ENCODE measurements at places on chromosomes 4 and X.

DNA sequence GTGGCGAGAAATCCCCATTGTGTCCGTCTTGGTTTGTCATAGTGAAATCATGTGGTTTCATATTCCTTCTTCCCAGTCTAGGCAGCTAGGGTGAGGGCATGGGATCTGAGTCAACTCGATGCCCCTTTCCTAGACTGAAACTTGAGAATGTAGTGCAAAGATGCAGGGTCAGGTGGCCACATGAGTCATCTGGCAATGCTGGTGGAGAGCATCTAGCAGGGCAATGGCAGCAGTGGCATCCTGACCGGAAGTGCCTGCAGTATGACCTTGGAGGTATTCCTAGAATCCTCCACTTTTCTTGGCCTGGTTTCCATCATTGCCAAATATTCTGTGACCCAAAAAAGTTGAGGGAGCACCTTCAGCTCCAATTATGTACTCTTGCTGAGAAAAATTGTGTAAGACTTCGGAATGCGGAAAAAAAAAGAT is 39.1 kb upstream of the TMEM184C start:
- DNase-seq, result peak; percentile 97

GRCh38 chr4:173516621-173517524 is 13.2 kb downstream of the HAND2 start:
- no peak for DNase-seq

DNA sequence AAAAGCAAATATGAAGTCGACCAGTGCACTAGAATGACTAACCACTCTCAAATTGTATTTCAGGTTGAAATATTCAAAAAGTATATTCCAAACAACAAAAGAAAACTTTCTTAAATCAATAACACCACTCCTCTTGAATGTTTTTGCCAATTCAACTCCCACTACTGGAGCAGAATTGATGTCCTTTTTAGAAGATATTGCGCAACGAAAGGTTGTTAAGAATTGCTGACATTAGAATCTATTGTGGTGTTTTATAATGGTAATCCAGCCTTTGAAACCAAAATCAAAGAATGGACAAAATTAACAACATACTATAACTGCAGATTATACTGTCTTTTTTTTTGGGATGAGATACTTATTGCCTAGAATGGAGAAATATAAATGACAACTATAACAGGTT is 331.3 kb downstream of the GRXCR1 start:
- DNase-seq, result no peak

DNA sequence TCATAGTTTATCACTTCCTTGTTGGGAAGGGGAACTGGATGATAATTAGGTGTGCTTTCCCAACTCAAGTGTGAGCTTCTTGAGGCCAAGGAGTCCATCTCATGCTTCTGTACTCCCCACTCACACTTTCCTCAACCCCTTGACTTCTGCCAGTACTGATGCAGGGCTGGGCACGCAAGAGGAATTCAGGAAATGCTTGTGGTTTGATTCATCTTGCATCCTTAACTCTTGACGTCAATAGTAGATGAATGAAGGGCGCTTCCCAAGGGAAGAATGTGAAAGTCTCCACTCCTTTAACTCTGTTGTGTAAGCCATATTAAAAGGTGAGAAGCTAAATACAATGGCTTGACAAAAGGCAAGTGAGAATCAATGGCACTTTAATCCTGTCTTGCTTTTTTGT is 101.8 kb downstream of the AGTR2 start:
- DNase-seq, result peak; percentile 93

GRCh38 chrX:77731821-77732419 is 54.1 kb downstream of the ATRX start:
- no peak for DNase-seq

DNA sequence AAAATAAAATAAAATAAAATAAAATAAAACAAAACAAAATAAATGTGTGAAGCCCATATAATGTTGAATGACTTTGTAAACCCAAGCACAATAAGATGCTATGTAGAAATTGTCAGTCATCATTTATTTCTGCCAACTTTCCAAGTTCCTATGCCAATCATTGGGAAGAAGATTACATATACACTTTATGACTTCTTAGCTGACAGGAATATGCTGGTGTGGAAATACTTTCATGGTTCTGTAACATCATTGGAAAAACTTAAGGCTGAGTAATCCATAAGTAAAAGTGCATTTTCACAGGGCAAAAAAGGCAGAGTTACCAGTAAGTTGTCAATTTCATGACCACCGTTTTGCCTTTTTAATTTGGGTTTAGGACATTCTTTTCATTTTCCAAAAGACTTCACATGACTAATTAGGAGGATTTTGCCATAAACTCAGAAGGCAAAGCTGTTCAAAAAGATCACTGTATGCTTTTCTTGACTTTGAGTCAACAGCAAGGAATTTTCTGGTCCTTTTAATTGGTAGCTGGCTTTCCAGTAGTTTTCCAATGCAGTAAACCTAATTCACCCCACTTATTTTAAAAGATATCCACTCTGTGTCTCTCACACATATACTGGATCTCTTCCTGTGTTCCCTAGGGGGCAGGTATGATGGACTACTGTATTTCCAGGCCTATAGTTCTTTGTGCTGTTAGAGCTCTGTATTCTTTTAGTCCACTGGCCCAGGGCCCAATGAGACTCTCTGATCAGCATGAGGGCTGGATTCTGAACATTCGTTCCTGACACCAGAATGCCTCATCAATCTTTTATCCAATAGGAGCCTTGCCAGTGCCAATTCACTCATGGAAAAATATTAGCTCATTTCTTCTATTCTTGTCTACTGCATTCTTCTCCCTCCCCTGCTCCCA is 26.2 kb upstream of the SCRG1 start:
- peak; percentile 47 for DNase-seq

GRCh38 chr4:25722964-25723363 is 67.3 kb downstream of the SLC34A2 start:
- no peak for DNase-seq

Measured in ELR (cell line).